ENCODE measurements at places on chromosomes 4 and X.

GRCh38 chrX:55638933-55639332 lies 15.7 kb downstream of the FOXR2 start:
- DNase-seq = no peak

- DNase-seq = no peak
These were observed 127.1 kb downstream of the SHROOM3 start for GRCh38 chr4:76562161-76562560.

- no peak for DNase-seq
These were observed 94.4 kb upstream of the AMOT start for GRCh38 chrX:112935029-112935428.

DNA sequence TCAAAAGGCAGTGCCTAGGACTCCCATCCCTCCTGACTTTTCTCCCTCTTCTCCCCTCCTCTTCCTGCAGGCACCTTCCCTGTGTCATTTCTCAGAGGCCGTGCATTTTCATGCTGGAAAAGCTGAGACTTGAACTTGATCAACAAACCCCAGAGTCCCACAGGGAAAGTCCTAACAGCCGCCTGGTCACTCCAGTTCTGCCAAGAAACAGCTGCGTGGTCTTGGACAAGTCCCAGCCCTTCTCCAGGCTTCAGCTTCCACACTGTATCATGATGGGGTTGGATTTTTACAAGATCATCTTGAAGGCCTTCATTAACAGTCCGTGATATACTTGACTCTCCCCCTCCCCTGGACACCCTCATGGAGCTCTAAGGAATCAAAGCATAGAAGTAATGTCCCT lies 366.0 kb downstream of the BCOR start:
- DNase-seq = no peak

- no peak for DNase-seq
These were observed 5.8 kb downstream of the ABLIM2 start for GRCh38 chr4:8152865-8153257.

GRCh38 chr4:176013476-176014247 lies 52.0 kb upstream of the WDR17 start:
- DNase-seq = no peak

Measured in stimulated activated CD4-positive, alpha-beta T cell treated with anti-CD3 and anti-CD28 coated beads, Interleukin-12 subunit alpha, Interleukin-12 subunit beta, amount 100 ng/mL, for 24 hours (primary cell).